Stimulated activated CD4-positive, alpha-beta T cell treated with anti-CD3 and anti-CD28 coated beads, TNF-alpha, amount 100 ng/mL, for 1 hour (primary cell): ENCODE measurements at places on chromosomes 1 and 21.

DNA sequence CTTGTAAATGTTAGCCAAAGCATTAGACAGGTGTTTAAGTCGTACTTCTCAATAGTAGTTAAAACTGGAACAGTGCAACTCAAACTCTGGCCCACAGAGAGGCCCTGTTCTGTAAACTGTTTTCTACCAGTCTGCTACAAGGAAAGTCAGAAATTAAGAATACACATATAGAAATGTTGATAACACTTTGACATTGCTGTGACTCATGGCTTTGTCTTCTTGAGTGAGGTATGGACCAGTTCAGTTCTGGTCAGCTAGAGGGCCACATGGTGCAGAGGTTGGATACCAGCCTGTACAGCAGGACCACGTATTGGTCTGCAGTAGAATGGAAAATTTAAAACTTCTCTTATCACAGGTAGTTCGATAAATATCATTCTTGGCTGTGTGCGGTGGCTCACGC, 22.3 kb downstream of the ZBTB8B start:
- DNase-seq: no peak

DNA sequence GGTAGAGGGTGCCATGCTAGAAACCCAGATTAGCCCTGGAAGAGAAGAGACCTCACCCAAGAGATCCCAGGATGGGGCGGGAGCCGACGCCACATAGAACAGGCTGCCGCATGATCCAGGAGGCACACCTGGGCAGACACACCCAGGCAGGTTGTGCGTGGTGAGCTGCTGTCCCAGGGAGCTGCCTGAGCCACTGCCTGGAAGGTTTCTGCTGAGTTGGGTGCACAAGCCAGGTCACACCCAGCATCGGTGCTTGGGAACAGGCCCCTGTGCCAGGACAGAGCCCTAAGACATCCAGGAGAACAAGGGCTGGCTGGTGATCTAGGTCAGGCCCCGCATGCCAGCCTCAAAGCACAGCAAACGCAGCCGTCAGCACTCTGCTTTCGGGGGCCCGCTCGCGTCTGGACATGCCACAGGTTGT, 40.2 kb downstream of the CTNNBIP1 start:
- DNase-seq: no peak

- no peak for DNase-seq
Observed at GRCh38 chr21:33587792-33588484, 546 bp downstream of the DONSON start.

DNA sequence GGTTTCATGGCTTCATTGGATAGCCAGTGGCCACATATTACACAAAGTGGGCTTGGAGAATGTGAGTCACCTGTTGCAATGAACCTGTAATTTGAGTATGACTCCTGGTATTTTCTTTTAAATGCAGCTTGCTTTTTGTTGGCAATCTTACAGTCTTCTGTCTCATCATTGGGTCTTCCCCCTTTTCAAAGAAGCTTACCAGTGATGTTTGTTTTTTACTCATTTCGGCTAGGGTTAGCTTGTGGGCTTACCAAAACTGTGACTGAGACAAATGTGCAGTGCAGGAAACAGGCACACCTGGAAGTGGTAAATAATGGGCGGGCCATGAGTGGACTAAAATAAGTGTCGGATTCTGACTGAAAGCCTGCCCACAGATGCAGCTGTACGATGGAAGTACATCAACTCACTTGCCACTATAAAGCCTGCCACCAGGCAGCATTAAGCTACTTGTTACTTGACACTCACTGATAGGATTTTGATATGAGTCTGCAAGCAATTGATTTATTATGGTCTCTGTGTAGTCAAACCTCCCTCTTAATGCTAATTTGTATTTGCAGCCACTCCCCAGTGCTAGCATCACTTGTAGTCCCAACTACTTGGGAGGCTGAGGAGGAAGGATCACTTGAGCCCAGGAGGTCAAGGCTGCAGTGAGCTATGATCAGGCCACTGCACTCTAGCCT, 4.2 kb downstream of the HHAT start:
- DNase-seq: no peak

DNA sequence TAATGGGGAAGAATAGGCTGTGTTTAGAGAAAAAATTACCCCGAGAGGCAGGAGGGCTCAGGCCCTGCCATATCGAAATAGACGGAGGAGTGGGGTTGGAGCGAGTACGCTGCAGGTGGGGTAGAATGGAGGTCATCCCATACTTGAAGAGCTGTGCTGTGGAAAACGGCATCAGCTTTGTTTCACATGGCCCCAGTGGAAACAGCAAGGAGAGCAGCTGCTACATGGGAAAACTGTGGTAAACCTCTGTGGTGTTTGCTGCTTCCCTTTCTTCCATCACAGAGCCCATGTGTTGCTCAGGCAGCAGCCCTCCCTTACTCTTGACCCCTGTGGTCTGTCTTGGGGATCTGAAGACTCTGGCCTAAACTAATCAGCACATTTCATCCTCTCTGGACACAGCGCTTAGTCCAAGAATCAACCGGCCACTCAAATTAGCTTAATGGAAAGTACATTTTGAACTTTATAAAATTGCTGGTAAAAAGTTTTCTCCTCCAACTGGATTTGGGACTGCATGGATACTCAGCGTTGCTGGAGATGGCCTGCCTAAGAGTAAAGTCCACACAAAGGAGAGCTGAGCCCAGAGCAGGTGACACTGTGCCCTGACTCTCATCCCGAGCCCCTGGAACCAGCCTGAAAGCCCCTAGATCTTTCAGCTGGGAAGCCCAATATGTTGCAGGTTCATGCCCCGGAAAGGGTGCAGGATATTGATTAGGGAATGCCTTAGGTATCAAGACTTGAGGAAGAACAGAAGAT, 127.1 kb upstream of the GADD45A start:
- no peak for DNase-seq

GRCh38 chr1:230503726-230504125, 77.6 kb upstream of the PGBD5 start:
- DNase-seq: no peak

DNA sequence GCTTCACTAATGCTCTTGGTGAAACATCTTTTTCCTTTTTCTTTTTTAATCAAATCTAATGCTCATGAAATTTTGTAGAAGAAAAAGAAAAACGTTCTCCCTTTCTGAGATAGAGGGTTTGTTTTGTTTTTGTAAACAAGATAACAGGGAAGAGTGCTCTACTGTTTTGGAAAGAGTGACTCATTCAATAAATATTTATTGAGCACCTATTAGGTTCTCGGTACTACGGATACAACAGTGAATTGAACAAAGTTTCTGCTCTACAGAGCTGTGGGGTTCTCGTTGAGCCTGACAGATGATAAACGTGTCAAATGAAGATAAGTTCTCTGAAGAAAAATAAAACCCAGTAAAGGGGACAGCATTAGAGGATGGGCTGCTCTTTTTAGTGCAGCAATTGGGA, 7.0 kb downstream of the PGM1 start:
- DNase-seq: no peak

DNA sequence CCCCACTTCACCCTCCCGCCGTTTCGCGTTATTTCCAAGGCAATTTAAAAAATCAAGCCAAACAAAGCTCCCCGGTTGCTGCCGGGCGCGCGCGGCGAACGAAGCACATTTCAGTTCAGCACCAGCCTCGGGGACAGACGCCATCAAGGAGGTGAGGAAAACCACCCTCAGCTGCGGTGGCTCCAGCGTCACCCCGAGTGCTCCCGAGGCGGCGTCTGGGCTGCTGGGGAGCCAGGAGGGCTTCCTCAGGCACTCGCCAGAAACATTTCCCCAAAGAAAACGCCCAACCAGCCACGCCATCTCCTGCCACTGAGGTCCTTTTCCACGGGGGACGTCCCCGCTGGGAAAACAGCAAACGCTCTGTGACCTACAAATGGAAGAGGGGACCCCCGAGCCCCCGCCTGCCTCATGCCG, 623 bp downstream of the GNG4 start:
- no peak for DNase-seq

GRCh38 chr1:161313554-161314200, 504 bp upstream of the SDHC start:
- DNase-seq: no peak

- no peak for DNase-seq
Observed at GRCh38 chr1:84286071-84286470, 15.4 kb upstream of the SAMD13 start.

DNA sequence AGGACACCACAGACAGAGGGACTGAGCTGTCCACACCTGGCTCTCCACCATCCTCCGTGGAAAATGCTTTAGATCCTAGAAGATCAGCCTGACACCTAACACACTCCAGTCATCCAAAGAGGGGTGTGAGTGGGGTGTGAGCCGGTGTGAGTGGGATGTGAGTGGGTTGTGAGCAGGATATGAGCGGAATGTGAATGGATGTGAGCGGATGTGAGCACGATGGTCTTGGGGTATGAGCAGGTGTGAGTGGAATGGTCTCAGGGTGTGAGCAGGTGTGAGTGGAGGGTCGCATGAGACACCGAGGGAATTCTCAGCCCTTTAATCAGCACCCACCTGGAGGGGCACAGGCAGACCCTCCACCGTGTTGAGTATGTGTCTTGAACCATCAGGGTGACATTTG, 851 bp downstream of the TCP10L start:
- DNase-seq: no peak

DNA sequence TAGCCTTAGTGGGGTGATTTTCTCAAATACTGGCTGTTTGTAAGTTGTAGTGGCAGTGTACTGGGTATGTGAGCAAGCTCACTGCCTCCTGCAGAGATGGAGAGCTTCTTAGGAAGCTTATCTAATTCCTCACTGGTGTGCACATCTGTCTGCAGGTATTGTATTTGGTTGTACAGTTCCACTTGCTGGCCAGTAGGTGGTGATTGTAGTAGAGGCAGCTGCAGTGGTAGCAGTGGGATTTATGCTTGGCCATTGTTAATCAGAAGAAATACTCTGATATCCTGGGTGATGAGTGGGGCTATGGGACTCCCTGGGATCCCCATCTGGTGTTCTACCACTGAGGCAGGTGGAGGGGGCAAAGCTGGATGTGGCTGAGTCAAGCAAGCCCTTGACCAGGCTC, 276.1 kb upstream of the SPAG17 start:
- no peak for DNase-seq

DNA sequence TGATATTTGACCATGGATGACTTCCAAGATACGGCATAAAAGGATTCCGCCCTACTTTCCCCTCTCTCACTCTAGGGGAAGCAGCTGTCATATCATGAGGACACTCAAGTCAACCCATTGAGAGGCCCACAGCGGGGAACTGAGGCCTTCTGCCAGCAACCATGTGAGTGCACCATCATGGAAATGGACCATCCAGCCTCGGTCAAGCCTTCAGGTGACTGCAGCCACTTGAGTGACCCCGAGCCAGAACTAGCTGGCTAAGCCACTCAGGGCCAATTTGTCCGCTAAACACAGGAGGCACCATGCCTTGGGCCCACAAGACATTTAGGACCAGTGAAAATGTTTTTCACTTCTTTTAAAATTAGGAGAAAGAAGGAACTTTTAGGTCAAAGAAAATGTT, 11.1 kb upstream of the GJB5 start:
- no peak for DNase-seq

- no peak for DNase-seq
Observed at GRCh38 chr1:224059897-224060427, 53.9 kb upstream of the FBXO28 start.

GRCh38 chr1:66978201-66978600, 53.4 kb downstream of the MIER1 start:
- no peak for DNase-seq

- no peak for DNase-seq
Observed at GRCh38 chr21:34915364-34915841, 133.7 kb downstream of the RUNX1 start.

GRCh38 chr21:24594082-24594481, 1013.2 kb downstream of the MRPL39 start:
- DNase-seq: no peak

- DNase-seq: no peak
Observed at GRCh38 chr21:29233611-29234540, 64.8 kb upstream of the BACH1 start.

DNA sequence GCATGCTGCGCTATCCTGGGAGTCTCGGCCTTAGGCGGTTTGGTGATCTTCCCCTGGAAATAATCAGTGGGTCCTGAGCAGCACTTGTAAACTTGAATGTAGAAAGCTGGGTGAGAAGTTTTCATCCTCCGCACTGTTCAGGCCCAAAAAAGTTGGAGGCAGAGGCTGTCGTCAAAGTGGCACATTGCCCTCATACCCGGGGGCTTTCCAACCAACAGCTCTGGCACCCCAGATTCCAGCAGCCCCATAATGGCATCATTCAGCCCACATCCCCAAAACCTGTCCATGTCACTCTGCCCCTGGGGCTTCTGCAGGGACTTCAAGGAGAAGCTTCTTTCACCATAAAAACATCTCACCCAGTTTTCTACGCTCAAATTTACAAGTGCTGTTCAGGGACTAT, 59.3 kb downstream of the TOR1AIP2 start:
- DNase-seq: no peak

DNA sequence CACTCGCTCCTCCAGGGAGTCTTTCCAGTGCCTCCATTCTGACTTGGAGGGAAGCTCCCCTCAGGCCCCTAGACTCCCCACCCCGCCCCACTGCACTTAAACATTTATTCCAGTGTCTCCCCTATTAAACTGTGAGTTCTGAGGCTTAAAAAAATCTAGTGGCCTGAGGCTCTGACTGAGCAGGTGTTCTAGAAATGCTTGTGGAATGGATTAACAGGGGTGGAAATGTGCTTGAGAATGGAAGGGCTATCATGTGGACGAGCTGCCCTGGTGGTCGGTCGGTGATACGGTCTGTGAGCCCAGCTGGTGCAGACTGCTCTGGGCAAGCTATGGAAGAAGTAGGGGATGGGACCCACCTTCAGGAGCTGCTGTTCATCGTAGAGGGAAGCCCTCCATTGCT, 130.2 kb downstream of the PEX14 start:
- no peak for DNase-seq

- DNase-seq: no peak
Observed at GRCh38 chr1:11634365-11635192, 19.6 kb downstream of the FBXO2 start.

DNA sequence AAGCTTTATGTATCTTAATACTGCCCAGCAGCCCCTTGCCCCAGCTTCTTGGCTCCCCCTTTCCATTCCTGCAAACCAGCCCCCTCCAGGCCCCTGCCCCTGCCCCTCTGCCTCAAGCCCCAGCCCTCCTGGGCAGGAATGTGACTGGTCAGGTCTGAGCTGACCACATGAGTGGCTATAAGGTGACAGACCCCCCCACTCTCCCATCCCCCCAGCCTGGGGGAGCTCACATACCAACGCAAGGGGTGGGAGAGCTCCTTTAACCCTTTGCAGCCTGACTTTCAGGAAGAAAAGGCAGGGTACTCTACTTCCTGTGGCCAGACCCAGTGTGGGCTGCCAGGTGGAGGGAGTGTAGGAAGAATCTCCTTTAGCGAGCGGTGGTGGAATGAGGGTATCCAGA, 33.2 kb downstream of the AHDC1 start:
- DNase-seq: no peak

DNA sequence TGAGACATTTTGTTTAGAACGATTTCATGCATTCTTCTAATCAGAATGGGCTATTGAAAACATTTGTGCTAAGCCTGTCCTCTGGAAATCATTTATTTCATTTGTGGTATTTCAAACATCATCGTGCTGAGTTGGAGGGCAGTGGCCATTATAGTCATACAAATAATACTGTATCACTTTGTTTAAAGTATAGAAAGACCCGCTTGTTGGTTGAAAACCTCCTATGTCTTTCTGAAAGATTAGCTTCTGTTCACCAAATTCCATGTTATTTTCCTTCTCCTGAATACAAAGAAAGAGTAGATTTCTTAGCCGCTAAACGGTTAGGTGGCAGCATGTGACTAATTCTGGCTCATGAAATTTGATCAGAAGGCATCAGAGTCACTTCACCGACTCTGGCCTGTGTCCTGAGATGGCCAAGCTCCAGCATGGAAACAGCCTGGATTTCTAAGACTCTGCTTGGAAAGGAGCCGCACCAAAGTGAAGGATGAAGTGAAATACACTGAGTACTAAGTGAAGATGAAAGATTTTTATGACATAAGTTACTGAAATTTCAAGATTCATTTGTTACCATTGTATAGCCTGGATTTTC, 355.1 kb downstream of the USP25 start:
- DNase-seq: no peak
